ENCODE measurements at places on chromosomes 12 and 14.

DNA sequence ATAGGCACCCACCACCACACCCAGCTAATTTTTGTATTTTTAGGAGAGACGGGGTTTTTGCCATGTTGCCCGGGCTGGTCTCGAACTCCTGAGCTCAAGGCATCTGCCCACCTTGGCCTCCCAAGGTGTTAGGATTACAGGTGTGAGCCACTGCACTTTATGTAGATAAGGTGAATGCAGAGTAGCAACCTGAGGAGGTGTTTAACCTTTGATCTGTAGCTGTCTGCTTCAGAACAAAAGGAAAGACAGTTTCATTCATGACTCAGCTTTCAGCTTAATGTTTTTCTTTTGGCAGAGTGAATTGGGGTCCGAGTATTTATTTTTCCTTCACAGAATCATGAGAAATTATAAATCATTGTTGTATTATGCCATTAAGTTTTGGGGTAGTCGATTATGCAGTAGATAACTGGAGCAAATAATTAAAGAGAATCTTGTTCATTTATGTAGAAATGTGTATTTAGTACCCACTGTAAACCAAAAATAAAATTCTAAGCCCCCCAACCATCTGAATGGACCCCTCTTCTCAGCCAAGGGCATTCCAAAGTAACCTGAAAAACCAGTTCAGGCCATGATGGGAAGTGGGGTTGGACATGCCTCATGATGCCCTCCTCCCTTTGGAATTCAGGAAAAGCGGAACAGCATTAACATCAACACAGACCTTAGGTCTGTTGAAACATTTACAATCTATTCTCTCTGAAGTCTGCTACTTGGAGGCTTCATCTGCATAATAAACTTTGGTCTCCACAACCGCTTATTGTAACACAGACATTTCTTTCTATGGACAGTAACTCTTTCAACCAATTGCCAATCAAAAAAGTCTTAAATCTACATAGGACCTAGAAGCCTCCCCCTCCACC is 10.7 kb upstream of the STX2 start:
- DNase-seq, result no peak

DNA sequence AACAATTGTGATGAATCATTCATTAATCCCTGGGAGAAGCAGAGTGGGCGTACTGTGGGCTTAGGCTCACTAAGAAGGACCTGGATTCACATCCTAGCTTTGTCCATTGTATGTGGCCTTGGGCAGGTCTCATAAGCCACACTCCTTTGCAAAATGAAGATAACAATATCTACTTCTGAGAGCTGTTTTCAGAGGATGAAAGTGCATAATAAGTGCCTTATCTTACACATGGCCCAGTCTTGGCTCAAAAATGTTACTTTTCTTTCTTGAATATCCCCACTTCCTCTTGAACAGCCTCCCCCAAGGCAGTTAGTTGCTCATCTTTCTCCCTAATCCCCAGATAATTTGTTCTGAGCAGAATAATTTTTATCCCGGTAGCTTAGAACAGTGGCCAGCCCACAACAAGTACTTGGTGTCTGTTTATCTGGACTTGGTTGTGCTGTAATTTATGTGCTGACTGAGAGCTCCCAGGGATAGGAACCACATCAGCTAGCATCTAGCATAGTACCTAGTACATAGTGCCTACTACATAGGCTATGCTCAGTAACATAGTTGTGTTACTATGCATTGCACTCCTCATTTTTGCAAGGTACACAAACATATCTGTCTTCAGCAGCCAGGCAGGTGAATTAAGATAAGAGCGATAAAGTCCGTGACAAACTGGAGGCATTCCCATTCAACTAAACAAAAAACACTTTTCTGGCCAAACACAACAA is 61.7 kb upstream of the NUDT4 start:
- no peak for DNase-seq

- no peak for DNase-seq
These were observed 100.2 kb downstream of the TTC7B start for GRCh38 chr14:90715993-90716392.

DNA sequence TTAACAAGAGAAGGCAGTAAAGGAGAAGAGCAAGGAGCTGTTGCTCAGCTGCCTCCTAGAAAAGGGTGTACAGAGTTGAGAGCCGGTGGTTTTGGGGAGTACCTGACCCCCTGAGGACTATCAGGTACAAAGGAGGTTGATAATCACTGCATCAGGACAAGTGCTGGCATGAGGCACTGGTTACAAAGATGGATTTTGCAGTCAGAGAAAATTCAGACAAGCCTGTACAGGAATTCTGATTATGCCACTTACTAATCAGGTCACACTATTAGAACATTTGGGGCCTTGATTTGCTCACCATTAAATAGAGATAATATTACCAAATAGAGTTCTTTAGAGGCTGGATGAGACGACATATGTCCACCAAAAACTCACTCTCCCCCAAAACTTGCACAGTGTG is 450.9 kb upstream of the TMPO start:
- DNase-seq, result no peak

- DNase-seq, result no peak
These were observed 68.8 kb upstream of the GNPNAT1 start for GRCh38 chr14:52860209-52860608.

Data from stimulated activated CD8-positive, alpha-beta memory T cell treated with anti-CD3 and anti-CD28 coated beads, Interleukin-4, amount 100 ng/mL, for 24 hours (primary cell).